A549 treated with ZK216348 at 1 μM for 4 hours (cell line): ENCODE measurements at places on chromosomes 2 and 18. TPM values are rescaled to one million over a fixed set of nuclear protein-coding genes. Genes with fewer than 3 reads are reported as not detected.

IL36A gene
- total RNA-seq = not detected in 5 replicates

MYO5B gene
- 8.4 to 12.8 TPM (median 11.0 TPM) in 5 replicates for total RNA-seq

RNPEPL1 gene
- total RNA-seq = 33.3 to 71.1 TPM (median 60.4 TPM) in 5 replicates

AQP4 gene
- not detected in 5 replicates for total RNA-seq

TMEM17 gene
- 3.9 to 6.1 TPM (median 5.4 TPM) in 5 replicates for total RNA-seq
